NCI-H1105 (cell line): ENCODE measurements at places on chromosomes 7 and 10.
A peak's percentile ranks its signal among the peaks of the same experiment; 100 is the strongest.

DNA sequence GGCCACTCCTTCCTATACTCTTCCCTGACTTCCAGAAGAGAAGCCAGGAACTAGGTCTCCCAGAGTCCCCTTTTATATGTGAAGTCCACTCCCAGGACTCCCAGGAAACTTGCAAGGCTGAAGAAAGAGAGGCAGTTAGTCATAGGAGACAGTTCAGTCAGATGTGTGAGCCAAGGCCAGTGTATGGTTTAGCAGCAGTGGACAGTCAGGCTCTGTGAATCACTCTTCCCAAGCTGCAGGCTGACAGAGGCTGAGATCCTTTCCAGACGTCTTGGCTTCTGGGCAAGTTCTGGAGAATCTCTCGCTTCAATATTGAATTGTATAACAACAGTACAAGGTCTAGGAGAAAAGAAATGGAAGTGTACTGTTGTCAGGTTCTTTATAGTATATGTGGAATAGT is 26.9 kb downstream of the BLVRA start:
- DNase-seq = no peak

GRCh38 chr7:45171946-45172345 is 14.4 kb downstream of the RAMP3 start:
- DNase-seq = no peak

- no peak for DNase-seq
These were observed 627.3 kb upstream of the MGMT start for GRCh38 chr10:128839701-128840100.

- no peak for DNase-seq
These were observed 641.8 kb upstream of the FOXK1 start for GRCh38 chr7:4040109-4040928.

- DNase-seq = no peak
These were observed 46.0 kb downstream of the RNF133 start for GRCh38 chr7:122652876-122653275.

- no peak for DNase-seq
These were observed 2.9 kb downstream of the UNCX start for GRCh38 chr7:1235501-1236131.

- no peak for DNase-seq
These were observed 72.0 kb upstream of the FOXP2 start for GRCh38 chr7:114342431-114343179.

GRCh38 chr10:52488606-52489485 is 174.8 kb downstream of the DKK1 start:
- DNase-seq = peak; percentile 2

DNA sequence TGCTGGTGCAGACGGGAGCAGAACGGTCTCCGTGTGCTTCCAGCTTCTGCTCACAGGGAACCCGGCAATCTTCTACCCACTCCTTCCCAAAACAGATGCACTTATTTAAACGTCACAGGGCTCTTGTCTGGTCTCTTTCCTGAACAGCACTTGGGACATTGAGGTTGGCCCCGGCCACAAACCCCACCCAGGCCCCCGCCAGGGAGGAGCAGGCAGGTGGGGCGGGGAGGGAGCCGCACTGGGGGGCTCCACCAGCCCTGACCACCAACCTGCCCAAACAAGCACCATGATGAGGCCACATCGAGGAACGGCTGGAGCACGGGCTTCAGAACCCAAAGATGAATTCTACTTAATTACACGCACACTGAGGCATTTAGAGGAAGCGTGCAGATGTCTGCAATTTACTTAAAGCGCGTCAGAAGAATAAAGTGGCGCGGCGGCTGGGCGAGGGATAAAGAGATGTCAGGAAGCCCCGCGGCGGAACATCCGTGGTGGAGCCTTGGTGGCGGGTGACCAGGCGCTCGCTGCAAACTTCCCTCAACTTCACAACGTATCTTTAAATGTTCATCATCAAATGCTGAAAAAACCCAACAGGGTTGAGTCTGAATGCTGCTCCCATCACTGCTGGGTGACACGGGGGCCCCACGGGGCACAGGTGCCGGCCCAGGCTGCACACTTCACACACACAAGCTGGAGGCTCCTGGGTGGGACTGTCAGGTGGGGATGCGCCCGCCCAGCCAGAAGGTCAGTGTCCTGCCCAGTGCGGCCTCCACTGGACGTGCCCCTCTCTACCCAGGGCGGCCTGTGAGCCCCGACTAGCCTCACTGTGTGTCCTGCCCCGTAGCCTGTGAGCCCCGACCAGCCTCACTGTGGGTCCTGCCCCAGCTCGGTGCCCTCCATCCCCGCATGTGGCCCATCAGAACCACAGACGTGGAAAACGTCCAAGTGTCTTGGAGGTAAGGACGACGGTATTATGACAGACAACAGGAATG is 279.2 kb downstream of the MAD1L1 start:
- DNase-seq = no peak

DNA sequence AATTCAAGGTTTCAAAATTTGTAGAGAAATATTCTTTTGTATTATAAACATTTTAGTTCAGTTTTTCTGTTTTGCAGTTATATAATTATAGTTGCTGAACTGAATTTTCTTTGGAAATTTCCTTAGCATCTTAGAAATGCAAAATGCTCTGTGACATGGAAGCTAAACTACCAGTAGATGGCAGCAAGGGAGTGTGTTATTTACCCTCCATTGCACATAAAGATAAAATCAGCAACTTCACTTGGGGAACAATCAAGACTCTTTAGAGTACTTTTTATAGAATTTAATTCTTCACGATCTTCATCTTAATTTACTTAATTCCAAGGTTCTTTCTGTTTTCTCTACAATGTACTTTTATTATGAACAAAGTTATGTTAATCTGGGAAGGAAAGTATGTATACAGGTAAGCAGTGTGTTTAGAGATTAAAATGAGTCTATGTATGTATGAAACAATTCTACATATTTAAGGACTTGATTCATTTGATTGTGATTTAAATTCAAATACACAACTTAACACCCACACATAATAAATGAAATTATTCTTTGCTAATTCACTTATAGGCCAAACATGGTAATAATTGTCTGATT is 404.2 kb downstream of the THSD7A start:
- DNase-seq = peak; percentile 57

GRCh38 chr10:24269476-24269875 is 60.5 kb downstream of the KIAA1217 start:
- no peak for DNase-seq

- DNase-seq = no peak
These were observed 66.3 kb upstream of the EMX2 start for GRCh38 chr10:117476281-117476680.

- DNase-seq = no peak
These were observed 4.0 kb downstream of the GFRA1 start for GRCh38 chr10:116268976-116269375.

DNA sequence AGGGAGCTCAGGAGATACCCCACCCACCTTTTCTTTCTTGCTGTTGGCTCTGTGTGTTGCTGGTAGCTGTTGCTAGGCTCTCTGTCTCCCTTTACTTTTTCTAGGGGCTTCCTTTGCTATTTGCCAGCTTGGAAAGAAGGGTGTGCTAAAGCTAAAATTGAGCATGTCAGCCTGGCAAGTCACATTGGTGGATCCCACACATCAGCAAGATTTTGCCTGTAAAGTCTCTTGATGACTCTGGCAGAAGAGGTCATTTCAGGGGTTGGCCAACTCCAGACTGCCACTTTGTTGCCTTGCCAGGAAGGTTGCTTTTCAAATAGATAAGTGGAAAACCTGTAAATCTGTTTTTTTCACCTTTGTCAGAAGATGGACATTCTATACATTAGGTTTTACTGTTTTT is 9.9 kb downstream of the CCNY start:
- DNase-seq = no peak

DNA sequence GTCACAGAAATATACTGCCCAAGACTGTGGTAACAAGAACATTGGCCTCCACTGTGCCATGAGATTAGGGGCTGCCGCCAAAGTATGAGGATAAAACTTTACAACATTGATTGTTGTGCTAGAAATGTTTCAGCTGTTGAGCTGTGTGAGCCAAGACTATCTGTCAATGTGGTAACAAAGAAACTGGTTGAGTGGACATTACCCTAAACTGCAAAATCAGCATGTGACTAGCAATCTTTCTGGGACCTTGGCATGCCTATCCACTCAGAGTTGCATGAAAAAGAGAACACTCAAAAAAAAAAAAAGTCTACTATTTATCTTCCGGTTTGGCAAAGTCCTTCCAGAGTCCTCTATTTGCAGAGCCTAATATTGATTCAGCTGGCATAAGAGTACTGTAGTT is 605.6 kb upstream of the CNTNAP2 start:
- DNase-seq = no peak

- no peak for DNase-seq
These were observed 164.9 kb upstream of the EEPD1 start for GRCh38 chr7:35988105-35988504.

GRCh38 chr7:2487586-2488271 is 11.5 kb upstream of the GRIFIN start:
- no peak for DNase-seq

- no peak for DNase-seq
These were observed 9.3 kb upstream of the TSPAN14 start for GRCh38 chr10:80444646-80445319.

GRCh38 chr7:32519763-32520162 is 24.5 kb downstream of the AVL9 start:
- no peak for DNase-seq

DNA sequence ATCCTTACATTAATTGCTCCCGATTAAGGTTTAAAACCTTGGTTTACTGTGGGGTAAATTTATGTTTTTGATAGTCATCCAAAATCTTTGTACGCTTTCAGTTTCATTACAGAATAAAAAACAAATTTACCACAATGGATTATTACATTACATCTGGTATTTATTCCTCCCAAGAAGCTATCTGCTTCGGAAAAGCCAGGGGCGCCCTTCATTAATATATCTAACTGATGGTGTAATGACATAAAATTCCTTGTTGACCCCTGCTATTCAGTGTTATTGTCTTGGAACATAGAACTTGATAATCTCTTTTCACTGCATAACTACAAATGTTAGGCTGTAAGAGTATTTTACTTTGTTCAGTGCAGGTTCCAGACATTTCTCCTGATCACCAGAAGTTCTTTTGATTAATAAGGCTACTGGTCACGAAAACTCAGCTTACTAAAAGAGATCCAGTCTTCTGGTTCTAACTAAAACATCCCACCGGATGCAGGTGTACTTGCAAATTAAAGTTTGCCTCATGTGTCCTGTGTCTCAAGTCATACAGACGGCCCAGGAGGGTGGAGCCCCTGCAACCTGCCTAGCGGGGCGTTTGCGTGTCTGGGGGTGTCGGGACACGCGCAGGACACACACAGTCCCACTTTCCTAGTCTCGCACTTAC is 581 bp upstream of the GLCCI1 start:
- DNase-seq = no peak

GRCh38 chr10:93894516-93895378 is 969 bp downstream of the SLC35G1 start:
- DNase-seq = no peak

DNA sequence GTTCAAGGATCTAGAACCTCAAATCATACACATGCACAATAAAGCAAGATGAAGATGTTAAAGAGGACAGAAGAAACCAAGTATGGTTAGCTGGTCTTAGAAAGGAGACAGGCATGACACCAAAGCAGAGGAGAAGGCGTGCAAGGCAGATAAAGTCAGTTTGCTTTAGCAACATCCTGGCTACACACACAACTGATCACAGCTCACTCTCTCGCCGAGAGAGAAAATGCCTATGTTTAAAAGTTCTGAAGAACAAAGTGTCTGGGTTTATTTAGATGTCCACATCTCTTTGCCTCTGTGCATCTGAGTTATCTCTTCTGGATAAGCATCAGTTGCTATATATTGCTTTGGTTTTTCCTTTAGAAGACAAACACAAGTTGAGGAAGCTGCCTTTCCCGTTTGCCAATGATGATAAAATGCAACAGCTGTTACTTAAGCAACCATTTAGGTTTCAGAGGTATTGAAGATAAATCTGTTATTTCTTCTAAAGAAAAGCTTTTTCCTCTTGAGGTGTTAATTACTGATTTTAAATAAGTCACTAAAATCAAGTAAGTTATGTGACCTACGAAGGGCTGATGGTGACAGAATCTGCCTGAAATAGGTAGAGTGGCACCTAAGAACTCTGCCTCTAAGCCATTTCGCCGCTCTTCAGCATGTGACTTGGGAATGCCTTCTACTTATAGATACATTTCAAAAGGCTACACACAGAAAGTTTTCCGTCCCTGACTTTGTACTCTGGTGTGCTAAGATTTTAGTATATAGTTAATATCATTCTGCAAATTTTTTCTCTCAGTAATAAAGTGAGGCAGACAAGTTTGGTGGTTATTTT is 146.2 kb upstream of the ASAH2 start:
- no peak for DNase-seq

DNA sequence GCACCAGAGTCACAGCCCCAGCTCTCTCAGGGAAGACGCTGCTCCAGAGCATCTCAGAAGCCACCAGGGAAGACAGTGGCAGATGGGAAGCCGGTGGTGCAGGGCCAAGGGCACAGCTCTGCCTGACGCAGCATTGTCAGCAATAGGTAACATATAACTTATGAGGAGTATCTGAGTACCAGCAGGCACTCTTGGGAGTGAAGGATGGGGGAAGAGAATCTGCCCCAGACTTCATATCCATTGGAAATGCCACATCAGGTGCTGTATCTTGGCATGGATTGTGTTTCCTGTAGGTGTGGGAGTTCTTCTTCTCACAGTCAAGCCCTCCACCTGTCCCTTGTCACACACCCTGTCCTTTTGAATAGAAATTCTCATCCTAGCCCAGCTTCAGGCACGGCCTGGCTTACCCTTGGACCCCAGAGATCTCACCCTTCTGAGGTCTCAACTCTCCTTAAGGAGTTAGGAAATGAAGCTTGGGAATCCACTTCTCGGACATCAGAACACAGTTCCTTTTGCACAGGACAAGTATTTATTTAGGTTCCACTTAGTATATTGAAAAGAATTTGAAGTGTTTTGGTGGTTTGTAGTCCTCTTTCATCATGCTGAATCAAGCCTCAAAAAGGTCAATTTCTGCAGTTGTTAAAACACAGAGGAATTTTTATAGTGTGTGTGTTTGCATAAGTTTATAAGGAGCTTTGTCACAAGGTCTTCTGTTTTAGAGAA is 9.9 kb downstream of the EPDR1 start:
- DNase-seq = no peak

- DNase-seq = no peak
These were observed 32.5 kb upstream of the KNDC1 start for GRCh38 chr10:133127291-133128125.

DNA sequence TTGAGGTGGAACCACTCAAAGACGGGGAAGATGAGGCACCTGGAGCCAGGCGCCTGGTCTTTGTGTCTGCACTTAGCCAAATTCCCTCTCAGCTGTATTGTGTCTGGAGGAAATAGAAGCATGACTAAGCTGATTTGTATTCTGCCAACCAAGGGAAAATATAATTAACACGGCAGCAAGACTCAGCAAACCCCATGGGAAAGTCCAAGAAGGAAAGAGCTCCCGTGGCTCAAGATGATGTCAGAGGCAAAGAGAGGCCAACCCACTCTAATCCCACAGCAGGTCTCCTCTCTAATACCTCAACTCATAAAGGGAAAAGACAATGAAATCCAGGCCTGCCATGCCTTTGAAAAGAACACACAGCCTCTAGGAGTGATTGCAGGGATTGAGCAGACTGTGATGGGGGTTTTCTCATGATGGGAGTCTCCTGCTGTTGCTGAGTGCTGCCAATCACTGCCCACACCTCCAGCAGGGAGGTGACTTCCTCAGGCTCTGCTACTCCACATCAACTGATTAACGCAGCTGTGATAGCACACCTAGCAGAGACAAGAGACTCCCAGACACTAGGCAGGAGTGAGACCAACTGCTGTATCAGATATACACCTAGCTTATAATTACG is 255.5 kb upstream of the C7orf33 start:
- no peak for DNase-seq
